Lower leg skin (tissue), 4 donors: ENCODE measurements at places on chromosomes 2 and 18. TPM values are rescaled to one million over a fixed set of nuclear protein-coding genes. Genes with fewer than 3 reads are reported as not detected.

- DNase-seq, result no peak
Measured at GRCh38 chr18:12518832-12519531, 111.3 kb downstream of the PRELID3A start.

DNA sequence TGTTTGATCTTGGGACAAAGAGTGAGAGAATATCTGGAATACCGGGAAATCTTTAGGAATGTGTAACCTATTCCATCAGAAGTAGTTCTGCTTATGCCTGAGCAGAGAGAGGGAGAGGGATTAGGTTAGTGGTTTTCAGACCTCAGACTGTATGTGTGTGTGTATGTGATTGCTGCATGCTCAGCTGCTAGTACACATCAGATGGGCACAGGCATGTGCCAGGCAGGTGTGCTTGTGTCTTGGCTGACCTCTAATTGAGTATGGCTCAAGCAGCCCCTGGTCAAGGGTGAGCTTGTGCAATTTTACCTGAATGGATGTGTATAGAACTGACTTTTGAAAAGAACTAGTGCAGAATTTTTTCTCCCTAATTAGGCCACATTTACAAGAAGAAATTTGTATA is 91.2 kb downstream of the INSIG2 start:
- DNase-seq, result no peak

- DNase-seq, result peak; percentile 92
Measured at GRCh38 chr18:13218368-13218991, at the start of gene LDLRAD4. LDLRAD4 (plus strand) TSS chr18:13218760.

- DNase-seq, result no peak
Measured at GRCh38 chr2:212194396-212194795, 344.2 kb downstream of the ERBB4 start.

DNA sequence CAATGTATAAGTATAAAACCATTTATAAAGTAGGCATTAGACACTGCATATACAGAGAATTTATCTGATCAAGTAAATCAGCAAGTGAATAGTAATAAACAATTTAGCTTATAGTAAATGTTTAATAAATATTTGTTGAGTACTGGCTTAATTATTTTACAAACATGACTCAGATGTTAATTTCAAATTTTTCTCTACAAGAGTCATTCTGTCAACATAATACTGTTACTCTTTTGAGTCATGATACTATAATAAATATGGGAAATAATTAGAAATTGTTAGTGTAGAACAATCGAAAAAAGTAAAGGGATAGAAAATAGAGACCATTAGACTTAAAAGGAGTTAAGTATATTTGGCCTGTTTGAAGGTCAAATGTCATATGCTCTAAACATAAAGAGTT is 133.6 kb upstream of the MC4R start:
- no peak for DNase-seq

DNA sequence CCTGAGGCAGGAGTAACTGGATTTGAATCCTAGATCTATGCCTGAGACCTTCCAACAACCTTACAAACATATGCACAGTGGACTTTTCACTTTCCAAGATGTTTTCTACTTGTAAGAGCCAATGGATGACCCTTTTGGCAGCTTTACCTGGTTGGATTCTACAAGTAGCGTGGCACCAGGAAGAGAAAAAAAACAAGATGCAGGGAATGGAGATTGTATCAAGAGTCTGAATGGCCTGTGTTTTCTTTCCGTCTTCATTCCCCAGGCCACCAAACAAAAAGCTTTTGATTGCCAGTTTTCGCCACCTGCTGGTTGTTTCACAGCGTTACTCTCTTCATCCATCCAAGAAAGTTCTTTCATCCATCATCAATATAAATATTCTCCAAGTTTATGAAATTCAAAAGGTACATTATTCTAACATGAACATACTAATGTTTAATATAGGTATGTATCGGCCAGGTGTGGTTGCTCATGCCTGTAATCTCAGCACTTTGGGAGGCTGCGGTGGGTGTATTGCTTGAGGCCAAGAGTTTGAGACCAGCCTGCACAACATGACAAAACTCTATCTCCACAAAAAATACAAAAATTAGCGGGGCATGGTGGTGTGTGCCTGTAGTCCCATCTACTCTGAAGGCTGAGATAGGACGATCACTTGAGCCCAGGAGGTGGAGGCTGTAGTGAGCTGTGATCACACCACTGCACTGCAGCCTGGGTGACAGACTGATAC is 3.5 kb upstream of the BCL2 start:
- DNase-seq, result no peak

DNA sequence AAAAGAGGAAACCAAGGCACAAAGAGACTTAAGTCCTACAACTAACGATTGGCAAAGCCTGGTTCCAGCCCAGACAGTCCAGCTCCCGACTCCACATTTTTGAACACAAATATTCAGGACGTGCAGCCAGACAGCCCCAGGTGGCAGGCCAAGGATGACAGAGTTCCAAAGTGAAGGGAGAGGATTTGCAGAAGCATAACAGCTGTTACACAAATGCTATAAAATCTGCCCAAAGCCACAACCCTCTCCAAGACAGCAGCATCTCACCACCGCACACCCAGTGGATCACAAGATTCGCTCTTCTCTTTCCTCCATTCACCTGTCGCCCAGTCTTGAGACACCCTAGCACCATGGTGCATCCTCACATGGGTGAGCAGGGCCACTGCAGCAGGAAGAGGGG is 227.1 kb upstream of the ID2 start:
- DNase-seq, result peak; percentile 79

DNA sequence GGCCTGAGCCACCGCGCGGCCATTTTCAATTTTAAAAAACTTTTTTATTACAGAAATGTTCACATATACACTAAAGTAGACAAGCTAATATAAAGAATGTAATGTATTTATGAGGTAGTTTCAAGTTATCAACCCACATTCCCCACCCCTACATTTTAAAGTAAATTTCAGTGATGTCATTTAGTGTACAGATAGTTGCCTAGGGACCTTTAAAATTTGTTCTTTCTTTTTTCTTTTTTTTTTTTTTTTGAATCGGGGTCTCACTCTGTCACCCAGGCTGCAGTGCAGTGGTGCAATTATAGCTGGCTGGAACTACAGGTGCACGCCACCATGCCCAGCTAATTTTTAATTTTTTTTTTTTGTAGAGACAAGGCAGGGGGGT is 2.6 kb upstream of the LIMS1 start:
- DNase-seq, result no peak

GRCh38 chr2:66587216-66587615 is 152.3 kb downstream of the MEIS1 start:
- DNase-seq, result no peak

- no peak for DNase-seq
Measured at GRCh38 chr2:69223759-69224511, 163.1 kb downstream of the GFPT1 start.

- no peak for DNase-seq
Measured at GRCh38 chr2:10573709-10574108, 116.1 kb downstream of the NOL10 start.

Gene TCF7L1
- 0.67 TPM for total RNA-seq

Gene PLCD4
- total RNA-seq, result 0.76 TPM

Gene TUBB8B
- total RNA-seq, result not detected

Gene CCDC148
- not detected for total RNA-seq

Gene NXPH2
- total RNA-seq, result not detected

Gene SERPINB11
- not detected for total RNA-seq
